ENCODE measurements at places on chromosomes 6 and 20. TPM values are rescaled to one million over a fixed set of nuclear protein-coding genes. Genes with fewer than 3 reads are reported as not detected.

Gene BPIFB1
- total RNA-seq, result not detected

Gene PLCB4
- total RNA-seq, result 13.7 TPM

Gene LY6G6C
- not detected for total RNA-seq

Gene SLC22A16
- under 0.01 TPM for total RNA-seq

Gene PRR18
- not detected for total RNA-seq

Gene BHLHE23
- total RNA-seq, result not detected

Gene TPD52L1
- 41.0 TPM for total RNA-seq

Gene SLC17A9
- total RNA-seq, result 6.4 TPM

Gene CLPSL2
- not detected for total RNA-seq

Gene GMPR
- total RNA-seq, result 7.2 TPM

Gene PACRG
- total RNA-seq, result 0.66 TPM

Gene FHL5
- total RNA-seq, result not detected

Gene BMP5
- total RNA-seq, result 1.0 TPM

Gene HEBP2
- 21.5 TPM for total RNA-seq

Gene C20orf144
- under 0.01 TPM for total RNA-seq

Gene NKAPL
- total RNA-seq, result 3.3 TPM

Gene WDR46
- total RNA-seq, result 55.2 TPM

Gene CD93
- under 0.01 TPM for total RNA-seq

Gene OTOR
- total RNA-seq, result not detected

Gene IL17A
- total RNA-seq, result not detected

Gene TFAP2D
- total RNA-seq, result not detected

Gene AVP
- total RNA-seq, result not detected

Gene WFDC12
- not detected for total RNA-seq

Gene SLC13A3
- 4.1 TPM for total RNA-seq

Gene NR2E1
- not detected for total RNA-seq

Gene L3MBTL3
- 5.6 TPM for total RNA-seq

Gene BPI
- not detected for total RNA-seq

Gene TRERF1
- total RNA-seq, result 4.1 TPM

Gene GPR6
- total RNA-seq, result not detected

Gene EYA4
- total RNA-seq, result 23.9 TPM

Gene LINC00237
- total RNA-seq, result not detected
